ENCODE measurements at places on chromosomes 2 and 18.

DNA sequence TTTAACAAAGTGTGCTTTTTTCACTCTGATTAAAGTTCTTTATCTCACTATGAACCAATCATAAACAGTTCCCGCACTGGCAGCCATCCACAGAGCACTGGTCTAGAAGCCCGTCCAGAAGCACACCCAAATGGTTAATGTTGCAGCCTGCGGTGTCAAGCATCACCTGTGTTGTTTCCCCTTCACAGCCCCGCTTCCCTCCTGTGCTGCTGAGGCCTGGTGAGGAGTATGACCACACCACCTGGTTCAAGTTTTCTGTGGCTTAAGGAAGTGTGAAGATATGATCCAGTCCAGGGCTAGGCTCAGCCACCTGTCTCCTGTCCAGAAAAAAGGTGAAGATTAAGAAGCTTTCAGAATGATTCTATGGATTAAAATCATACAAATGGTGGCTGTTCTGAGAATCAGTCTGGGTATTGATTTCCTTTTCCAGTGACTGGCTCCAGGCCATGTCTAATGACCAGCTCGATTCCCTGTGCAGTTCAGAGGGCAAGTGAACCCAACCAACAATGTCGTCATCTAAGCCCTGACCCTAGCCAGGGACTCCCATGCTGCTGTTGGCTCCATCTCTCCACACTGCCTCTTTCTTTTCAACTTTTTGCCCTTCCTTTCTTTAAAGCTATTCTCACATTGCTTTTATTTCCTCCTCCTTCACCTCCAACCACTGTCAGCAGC lies 17.7 kb downstream of the SRSF7 start:
- DNase-seq, result no peak

DNA sequence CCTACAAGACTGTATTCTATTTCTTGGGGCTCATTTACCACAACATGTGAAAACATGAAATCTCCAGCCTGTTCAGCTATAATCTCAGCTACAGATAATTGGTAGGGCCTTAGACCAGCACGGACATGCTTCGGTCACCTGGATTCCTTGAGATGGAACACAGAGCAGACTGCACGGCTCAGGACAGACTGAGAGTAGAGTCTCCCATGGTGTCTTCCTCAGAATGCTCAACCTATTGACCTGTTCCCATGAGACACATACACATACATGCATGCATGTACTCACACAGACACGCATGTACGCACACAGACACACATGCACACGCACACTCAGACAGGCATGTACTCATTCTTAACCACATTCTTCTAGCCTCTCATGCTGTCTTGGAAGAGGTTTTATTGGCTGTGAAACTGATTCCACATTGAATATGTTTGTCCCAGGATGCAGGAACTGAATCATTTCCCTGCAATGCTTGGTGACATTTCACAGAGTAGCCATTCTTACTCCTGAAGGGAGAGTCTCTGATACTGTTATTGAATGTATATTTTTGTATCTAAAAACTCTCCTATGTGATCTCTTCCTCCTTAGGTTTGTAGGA lies 23.5 kb upstream of the BZW1 start:
- DNase-seq, result no peak

DNA sequence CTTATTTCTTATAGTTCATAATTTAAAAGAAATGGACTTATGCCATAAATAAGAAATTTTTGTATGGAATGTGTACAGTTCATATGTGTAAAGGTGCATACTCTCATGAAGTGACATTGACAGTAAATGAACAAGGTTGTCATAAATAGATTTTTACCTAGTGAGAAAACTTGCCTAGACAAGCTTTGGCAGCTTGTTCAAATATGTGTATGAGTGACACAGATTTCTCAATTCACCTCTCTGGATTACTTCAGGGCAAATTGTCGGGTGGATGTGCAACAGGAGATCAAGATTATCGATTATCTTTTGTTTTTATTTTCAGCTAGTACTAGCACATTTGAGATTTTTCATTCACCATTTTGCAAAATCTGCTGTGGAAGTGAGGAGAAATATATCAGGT lies 758.1 kb upstream of the ACVR2A start:
- DNase-seq, result no peak

DNA sequence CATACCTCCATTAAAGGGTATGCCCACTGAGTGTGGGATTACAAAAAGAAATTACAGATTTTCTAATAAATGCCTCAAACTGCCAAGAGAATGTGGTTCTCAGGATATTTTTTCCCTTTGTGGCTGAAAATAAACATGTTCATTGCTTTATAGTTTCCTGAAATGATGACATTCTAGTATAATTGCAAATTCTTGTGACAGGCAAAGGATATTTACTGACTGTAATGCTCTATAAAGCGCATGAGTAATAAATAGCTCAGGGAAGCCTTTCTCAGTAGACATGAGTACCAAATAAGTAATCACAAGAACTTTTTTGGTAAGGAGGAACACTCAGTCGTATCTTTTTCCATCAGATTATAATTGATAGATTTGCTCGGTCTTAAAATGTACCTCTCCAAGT lies 72.3 kb downstream of the FTCDNL1 start:
- no peak for DNase-seq

DNA sequence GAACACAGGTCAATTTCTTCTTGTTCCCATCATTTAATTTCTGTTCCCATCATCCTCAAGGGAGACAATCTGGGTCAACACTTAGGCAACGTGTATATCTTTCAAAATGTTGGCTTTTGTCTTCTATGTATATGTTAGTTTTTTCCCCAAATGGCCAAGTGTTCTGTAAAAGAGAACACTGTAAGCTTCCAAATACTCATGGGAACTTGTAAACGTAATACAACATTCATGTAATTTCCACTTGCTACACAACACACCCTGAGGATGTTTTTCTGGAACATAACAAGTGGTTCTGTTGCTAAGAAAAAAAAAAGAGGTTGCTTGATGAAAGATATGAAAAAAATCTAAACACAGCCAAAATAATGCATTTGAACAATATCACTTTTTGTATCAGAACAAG lies 149.1 kb downstream of the ATAD2B start:
- no peak for DNase-seq

DNA sequence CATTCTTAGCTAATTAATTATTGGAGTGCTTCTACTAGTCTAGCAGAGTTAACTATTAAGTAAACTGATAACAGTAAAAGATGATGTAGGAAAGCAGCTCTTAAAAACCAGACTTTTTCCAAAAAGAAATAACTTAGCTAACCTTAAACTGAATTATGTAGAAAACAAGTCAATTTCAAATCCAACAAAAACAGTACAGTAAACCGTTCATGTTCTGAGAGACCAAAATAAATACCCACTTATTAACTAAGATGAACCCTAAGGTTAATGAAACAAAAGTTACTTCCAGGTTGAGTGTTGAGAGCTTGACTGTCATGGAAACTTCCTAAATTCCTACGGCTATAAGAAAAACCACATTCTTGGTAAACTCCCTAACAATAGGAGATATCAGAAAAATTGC lies 181.2 kb downstream of the PPP1R1C start:
- no peak for DNase-seq

DNA sequence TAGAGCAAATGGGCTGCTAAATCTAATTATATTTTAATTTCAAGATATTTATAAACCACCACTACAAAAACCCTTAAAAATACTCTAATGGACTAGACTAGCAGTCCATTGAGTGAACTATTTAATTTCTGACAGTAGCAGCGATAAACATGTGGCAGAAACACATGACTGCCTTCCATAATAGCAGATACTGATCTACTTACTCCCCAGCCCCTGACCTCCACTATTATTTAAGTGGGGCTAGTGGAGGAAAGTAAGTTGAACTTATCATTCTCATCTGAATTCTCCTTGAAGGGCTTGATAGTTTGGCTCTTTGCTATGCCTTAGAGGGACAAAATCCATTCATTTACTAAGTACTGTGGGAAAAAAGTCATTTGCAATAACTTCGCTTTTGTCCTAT lies 90.8 kb downstream of the TTN start:
- no peak for DNase-seq

DNA sequence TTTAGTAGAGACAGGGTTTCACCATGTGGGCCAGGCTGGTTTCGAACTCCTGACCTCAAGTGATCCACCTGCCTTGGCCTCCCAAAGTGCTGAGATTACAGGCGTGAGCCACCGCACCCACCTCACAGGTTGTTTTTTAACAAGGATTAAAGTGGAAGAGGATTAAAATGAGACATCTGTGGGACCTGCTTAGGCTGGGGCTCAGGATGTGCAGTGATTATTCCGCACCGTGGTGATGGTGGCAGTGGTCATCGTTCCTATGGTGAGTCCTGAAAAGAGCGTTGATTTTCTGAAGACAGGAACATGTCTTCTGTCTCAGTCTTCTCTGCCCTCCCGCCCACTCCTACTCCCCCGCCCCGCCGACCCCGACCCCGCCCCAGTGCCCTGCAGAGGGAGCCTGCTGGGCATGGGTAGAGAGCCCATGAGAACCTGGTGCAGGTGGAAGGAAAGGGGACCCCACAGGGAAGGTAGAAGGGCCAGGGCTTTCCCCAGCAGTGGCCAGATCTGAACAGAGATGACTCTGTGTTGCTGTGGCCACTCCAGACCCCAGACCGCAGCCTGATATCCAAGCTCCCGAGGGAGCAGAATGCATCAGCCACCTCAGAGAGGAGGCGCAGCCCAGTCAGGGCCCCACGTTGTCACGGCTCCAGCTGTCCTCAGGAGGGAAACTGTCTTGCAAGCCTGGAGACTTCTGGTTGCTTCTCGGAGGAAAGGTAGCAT lies 34.5 kb upstream of the FOSL2 start:
- no peak for DNase-seq

- DNase-seq, result no peak
Measured at GRCh38 chr2:28997847-28998735, 17.0 kb downstream of the TOGARAM2 start.

DNA sequence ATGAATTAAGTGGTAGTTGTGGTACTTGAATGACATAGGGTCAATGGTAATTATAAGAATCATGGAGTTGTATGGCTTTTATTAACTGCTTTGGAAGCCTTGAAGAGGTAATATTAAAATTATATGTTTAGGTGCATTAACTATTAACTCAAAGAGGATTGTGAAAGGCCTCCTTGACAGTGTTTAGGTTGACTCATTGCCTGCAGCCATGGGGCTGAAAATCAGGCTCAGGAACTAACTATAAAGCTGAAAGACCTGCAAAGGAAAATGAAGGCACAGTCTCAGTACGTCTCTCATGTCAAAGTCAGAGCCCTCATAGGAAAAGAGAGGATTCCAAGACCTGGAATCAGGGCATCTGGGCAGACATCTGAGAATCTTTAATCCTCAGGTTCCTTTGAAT lies 31.0 kb downstream of the CACNB4 start:
- DNase-seq, result no peak

DNA sequence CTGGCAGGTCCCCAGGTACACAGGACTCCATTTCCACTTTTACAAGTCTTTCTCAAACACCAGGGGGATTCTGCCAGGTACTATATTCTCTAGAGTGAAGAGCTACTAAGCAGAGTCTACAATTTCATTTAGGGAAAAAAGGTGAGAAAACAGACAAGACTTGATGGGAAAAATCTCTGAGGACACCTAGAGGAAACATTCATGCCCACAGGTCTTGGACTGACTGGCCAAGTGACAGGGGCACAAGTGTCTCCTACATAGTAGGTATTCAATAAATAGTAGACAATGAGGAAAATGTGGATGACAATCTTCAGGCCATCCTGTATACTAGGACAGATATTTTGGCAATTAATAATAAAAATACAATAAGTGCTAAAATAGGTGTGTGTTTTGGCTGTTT lies 228.6 kb downstream of the CLIP4 start:
- DNase-seq, result no peak

DNA sequence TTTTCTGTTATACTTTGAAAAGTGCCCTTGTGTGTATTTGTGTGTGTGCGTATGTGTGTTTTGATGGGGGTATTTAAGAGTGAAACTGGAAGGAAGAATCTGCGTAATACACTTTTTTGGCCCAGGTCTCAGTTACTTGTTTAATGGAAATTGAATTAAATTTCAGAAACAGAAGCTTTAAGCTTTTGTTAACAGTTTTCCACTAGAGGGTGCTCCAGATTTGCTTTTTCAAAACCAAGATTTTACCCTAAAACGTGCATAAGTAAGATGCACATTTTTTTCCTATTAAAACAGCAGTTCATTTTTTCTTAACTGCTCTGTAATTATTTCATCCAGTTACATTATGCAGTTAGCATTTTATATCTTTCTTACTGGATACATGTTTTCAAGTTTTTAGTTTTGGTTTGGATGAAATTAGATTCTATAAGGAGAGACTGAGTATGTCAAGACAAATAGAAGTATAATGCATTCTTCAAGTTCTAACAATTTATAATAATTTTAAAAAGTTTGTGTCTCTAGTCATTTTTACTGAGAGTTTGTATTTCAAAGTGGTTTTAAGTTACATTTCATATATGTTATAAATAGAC lies 97.2 kb downstream of the PIK3C3 start:
- peak; percentile 16 for DNase-seq

- DNase-seq, result peak; percentile 82
Measured at GRCh38 chr2:102094917-102095316, 47.6 kb upstream of the IL1R1 start.

DNA sequence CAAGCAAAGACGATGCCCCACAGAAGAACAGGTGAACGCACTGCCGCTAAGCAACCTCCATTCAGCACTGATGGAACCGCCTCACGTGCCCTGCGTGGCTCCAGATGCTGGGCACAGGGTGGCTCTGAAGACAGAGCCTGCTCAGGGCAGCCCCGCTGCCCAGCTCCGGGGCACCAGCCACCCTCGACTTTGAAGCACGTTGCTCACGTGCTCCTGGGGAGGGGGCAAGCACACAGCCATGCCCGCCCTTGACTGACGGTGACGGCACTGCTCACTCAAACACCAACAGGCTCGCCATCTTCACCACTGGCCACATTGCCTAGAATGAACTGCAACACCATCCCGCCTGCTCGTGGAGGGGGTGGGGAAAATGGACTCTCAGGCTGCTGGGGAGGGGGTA lies 251.3 kb downstream of the HDAC4 start:
- no peak for DNase-seq

GRCh38 chr2:146950361-146950760 lies 894.5 kb upstream of the ACVR2A start:
- no peak for DNase-seq

- DNase-seq, result peak; percentile 72
Measured at GRCh38 chr2:122028371-122029100, 273.1 kb downstream of the TSN start.

GRCh38 chr2:43026426-43027096 lies 199.8 kb downstream of the ZFP36L2 start:
- no peak for DNase-seq

- DNase-seq, result no peak
Measured at GRCh38 chr18:58299936-58300335, 255.9 kb downstream of the NEDD4L start.
